ENCODE measurements at places on chromosomes 2 and 18.

DNA sequence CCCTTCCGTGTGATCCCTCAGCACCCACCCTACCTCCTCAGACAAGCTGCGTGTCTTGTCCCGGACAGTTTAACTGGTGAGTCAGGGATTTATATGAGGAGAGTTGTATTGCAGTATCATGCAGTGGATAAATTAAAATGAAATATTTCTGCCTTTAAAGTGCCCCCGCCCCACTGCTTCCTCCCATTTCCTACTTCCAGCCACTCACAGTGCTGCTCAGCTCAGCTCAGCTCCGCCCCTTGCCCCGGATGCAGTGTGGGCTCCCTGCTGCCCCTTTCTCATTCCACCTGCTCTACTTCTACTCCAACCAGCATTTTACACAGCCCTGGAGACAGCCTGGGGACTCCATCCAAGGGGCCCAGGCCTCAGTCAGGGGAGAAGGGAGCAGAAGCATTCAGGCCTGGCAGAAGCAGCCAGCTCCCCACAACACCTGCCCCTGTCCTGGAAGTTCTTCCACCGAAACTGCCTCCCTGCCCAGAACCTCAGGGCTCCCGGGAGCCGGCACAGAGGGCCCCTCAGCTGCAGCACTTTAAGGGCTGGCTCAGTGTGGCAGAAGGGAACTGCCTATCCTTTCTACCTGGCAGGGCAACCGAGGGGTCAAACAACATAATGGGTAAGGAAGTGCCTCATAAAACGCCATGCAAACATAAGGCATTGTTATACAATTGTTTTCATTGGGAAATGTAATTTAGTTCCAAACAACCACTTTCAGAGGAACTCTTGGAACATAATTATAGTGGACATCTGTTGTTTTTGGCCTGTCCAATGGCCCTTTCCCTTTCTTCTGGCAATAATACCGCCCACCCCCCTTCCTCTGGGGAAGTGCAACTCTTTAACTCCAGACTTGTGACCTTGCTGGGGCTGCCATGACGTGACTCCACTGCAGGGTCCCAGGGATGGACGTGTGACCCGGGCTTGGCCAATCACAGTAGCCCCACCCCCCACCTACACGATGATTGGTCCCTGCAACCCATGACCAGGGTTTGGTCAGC, 102.3 kb downstream of the LIPG start:
- no peak for DNase-seq

DNA sequence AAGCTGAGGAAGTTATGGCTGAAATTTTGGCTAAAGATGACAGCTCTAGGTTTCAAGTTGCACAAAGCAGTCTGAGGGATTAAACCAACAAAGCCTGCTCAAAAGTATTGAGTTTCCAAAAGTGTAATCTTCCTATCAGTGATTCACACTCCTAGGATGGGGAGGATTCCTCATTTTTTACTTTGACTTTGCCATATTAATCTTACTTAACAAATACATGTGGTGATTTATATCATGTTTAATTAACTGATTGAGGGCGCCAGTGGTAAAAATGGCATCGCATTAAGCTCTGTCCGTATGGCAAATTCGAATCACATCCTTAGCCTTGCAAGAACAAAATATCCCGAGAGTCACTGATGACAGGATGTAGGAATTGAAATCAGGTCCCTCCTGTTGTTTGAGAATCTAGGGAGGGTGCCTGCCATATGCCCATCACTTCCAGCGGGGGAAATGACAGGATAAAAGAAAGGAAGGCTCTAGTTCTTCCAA, 78.1 kb upstream of the ETAA1 start:
- no peak for DNase-seq

- DNase-seq, result no peak
Observed at GRCh38 chr18:78554944-78555608, 424.5 kb upstream of the SALL3 start.

- no peak for DNase-seq
Observed at GRCh38 chr18:63138436-63139340, 180.9 kb downstream of the BCL2 start.

GRCh38 chr2:20555954-20556353, 94.9 kb downstream of the HS1BP3 start:
- no peak for DNase-seq

DNA sequence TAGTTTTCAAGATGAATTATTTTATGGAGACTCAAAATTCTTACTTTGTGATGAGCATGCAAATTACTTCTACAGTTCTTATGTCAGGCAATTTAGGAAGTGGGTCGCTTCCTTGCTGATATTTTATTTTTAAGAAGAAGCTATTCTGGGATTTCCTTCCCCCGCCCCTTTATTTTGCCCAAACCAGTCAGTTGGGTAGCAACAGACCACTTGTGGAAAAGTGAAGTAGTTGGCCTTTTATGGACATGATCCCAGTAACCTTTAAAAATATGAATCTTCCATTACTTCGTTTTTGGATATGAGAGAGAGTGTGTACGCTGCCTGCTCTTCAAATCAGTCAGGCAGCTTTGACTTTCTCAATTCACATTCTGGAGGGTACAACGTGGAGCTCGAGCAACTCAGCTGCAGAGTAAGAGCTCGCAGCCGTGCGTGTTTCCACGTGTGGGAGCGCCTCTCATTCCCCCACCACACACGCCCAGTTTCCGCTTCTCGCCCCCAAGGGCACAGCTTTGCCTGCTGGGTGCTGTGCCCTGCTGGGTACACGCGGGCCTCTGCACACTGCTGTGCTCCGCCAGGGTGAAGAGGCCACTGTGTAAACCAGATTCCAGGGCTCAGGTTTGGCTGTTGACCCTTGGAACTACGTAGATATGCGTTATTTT, 92.6 kb downstream of the ITGB1BP1 start:
- no peak for DNase-seq

DNA sequence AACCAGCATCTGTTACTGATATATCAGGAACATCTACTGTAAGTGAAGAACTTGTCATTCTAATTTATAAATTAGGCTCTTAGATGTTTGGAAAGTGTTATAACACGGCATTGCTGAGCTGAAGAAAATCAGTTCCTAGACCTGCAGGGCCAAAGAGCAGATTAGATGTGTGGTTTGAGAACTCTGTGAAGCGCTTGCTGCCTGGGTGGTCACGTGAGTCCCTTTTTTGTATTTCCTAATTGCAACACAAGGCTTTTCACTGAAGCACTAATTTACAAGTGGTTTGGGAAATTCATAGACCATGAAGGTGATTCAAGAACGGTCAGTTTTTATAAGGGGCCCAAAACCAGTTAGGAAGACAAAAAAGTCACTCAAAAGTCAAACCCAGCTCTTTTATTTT, 106.9 kb upstream of the SP3 start:
- no peak for DNase-seq

GRCh38 chr2:149926149-149926548, 338.6 kb upstream of the MMADHC start:
- DNase-seq, result no peak

DNA sequence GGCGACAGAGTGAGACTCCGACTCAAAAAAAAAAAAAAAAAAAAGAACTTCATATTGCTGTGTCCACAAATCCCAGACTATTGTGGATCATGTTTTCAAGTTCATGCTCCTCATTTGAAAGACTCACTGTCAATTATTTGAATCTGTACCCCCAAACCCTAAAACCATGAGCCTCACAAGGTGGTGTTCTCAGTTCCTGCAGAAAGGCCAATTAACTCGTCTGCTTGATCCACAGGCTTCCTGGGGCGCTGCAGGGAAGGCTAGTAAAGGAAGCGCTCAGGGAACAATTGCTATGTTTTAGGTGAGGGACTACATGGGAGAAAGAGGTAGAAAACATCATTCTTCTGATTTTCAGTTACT, 396.8 kb upstream of the NETO1 start:
- no peak for DNase-seq

- no peak for DNase-seq
Observed at GRCh38 chr18:64806232-64806631, 657.3 kb upstream of the LINC00305 start.

- no peak for DNase-seq
Observed at GRCh38 chr2:127389778-127390435, 2.1 kb upstream of the MAP3K2 start.

DNA sequence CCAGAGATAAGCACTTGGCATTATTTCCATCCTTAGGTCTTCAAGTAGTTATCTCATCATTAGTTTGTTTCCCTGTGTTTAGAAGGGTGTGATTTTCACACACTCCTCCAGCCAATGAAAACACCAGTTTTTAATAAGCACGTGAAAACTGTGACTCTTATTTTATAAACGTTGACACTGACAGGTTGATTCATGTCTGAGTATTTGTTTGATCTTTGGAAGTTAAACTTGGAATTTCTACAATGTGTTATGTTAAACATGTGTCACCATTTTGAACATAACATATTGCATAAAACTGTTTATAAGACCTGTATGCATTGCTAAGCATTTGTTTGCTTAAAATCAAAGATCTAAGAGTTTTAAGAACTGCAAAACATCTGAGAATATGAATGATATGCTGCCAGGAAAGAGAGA, 27.6 kb downstream of the SLC40A1 start:
- DNase-seq, result no peak

- DNase-seq, result no peak
Observed at GRCh38 chr18:75036917-75037688, 171.8 kb downstream of the PTGR3 start.

GRCh38 chr2:69773206-69773605, 31.3 kb downstream of the ANXA4 start:
- no peak for DNase-seq

Measured in stimulated activated CD4-positive, alpha-beta T cell treated with anti-CD3 and anti-CD28 coated beads, Interleukin-12 subunit alpha, Interleukin-12 subunit beta, amount 100 ng/mL, for 24 hours (primary cell).